Heart right ventricle (tissue), 16 donors: ENCODE measurements at places on chromosomes 16 and 17. TPM values are rescaled to one million over a fixed set of nuclear protein-coding genes. Genes with fewer than 3 reads are reported as not detected.

DNA sequence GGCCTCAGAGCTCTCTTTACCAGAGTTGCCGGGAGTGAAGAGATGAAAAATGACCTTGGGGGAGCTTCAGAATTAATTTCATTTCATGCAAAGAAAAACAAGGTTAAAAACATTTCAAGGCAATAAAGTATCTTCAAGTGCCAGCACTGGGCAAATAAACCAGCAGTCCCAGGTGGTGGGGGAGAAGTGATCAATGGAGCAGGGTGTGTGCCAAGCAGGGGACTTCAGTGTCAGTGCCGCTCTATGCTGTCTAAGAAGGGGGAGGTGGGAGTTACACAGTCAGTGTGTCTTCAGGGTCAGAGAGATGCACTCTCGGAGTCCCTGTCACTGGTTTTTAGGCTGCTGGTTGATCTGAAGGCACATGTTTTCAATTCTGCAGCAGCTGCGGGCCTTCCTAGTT is 57.2 kb upstream of the MGAT5B start:
- H3K4me3 ChIP-seq, result no peak overlapping the region
- no peaks in the 10 kb centered on the region for H3K4me1 ChIP-seq
- no peak for DNase-seq
- no peaks in the 10 kb centered on the region for H3K27me3 ChIP-seq
- H3K27ac ChIP-seq, result no peak overlapping the region
- H3K36me3 ChIP-seq, result no peaks in the 10 kb centered on the region

GRCh38 chr17:78322858-78323455 is 36.9 kb downstream of the SOCS3 start:
- peaks cover 23% of the 10 kb centered on the region for H3K4me1 ChIP-seq
- no peaks in the 10 kb centered on the region for H3K36me3 ChIP-seq
- H3K4me3 ChIP-seq, result no peak overlapping the region
- H3K27me3 ChIP-seq, result no peaks in the 10 kb centered on the region

GRCh38 chr16:2779978-2780898 is 3.2 kb upstream of the ELOB start:
- H3K36me3 ChIP-seq, result no peaks in the 10 kb centered on the region
- peaks cover 26% of the 10 kb centered on the region for H3K4me1 ChIP-seq
- H3K27me3 ChIP-seq, result peaks cover 23% of the 10 kb centered on the region
- H3K27ac ChIP-seq, result no peak overlapping the region
- DNase-seq, result no peak

- peaks cover 8% of the 10 kb centered on the region for H3K4me1 ChIP-seq
- no peak for DNase-seq
- H3K36me3 ChIP-seq, result no peaks in the 10 kb centered on the region
- H3K4me3 ChIP-seq, result no peak overlapping the region
Measured at GRCh38 chr17:74610108-74610507, 13.4 kb downstream of the CD300E start.

DNA sequence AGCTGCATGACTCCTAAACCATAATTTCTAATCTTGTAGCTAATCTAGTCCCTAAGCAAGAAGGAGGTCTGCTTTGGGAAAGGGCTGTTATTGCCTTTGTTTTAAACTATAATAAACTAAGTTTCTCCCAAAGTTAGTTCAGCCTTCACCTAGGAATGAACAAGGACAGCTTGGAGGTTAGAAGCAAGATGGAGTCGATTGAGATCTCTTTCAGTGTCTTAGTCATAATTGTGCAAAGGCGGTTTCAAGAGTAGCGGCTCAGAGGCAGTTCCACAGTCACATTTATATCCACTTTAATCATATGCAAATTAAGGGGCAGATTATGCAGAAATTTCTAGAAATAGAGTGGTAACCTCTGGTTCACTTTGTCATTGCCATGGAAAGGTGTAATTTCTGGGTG is 17.4 kb downstream of the DRC7 start:
- H3K4me3 ChIP-seq, result no peak overlapping the region
- no peaks in the 10 kb centered on the region for H3K36me3 ChIP-seq
- H3K27me3 ChIP-seq, result no peaks in the 10 kb centered on the region
- no peaks in the 10 kb centered on the region for H3K4me1 ChIP-seq
- H3K27ac ChIP-seq, result no peak overlapping the region

- H3K27ac ChIP-seq, result no peak overlapping the region
- no peaks in the 10 kb centered on the region for H3K27me3 ChIP-seq
- H3K36me3 ChIP-seq, result peaks cover 65% of the 10 kb centered on the region
- DNase-seq, result no peak
- no peak overlapping the region for H3K4me3 ChIP-seq
Measured at GRCh38 chr17:47704736-47705135, 10.8 kb downstream of the TBKBP1 start.

DNA sequence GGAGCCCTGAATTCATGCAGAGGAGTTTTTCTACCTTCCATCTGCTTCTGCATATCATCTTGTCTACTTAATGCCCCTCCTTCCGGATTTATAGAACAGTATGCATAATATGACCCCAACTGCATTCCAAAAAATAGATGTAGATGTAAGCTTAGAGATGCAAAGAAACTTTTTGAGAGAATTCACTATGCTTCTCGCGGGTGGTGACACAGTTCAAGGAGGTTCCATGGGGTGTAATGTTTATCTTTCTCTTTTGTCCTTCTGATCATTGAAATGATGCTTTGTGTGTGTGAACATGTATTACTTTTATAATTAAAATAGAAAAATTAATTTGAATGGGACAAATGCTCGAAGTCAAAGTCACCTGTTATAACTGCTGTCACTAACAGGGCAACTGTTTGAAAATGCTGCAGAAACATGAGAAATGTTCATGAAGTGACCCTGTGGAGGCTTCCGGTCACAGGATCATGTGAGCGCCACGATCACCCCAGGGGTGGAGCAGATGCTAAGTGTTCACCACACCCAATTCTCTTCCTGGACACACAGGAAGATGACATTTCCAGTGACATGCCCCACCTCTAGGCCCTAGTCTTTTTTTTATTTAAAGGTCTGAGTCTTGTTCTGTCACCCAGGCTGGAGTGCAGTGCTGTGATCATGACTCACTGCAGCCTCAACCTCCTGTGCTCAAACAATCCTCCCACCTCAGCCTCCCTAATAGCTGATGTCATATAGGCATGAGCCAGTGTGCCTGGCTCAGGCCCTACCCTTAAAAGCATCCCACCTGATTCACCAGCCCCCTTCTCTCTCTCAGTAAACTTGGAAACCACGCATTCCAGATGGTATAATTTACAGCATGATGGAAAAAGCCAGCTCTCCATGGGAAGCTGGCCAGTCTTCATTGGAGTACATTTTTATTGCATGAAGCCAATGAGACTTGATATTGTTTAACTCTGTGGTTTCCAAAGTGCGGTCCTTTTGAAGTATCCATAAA is 21.0 kb upstream of the AGRP start:
- DNase-seq, result peak; percentile 54
- no peak overlapping the region for H3K4me3 ChIP-seq
- peak overlapping the region; percentile 23 for H3K27ac ChIP-seq
- peaks cover 32% of the 10 kb centered on the region for H3K4me1 ChIP-seq
- no peaks in the 10 kb centered on the region for H3K36me3 ChIP-seq

- DNase-seq, result no peak
- peaks cover 34% of the 10 kb centered on the region for H3K4me1 ChIP-seq
- peaks cover 51% of the 10 kb centered on the region for H3K27me3 ChIP-seq
- H3K36me3 ChIP-seq, result no peaks in the 10 kb centered on the region
- no peak overlapping the region for H3K4me3 ChIP-seq
Measured at GRCh38 chr17:42424991-42425610, 2.0 kb upstream of the CAVIN1 start.

- H3K4me1 ChIP-seq, result peaks cover under 1% of the 10 kb centered on the region
- no peaks in the 10 kb centered on the region for H3K27me3 ChIP-seq
- no peak overlapping the region for H3K4me3 ChIP-seq
- H3K36me3 ChIP-seq, result no peaks in the 10 kb centered on the region
Measured at GRCh38 chr17:9451934-9452333, 123.7 kb downstream of the STX8 start.

GRCh38 chr17:17220529-17220928 is 14.4 kb upstream of the PLD6 start:
- peaks cover 22% of the 10 kb centered on the region for H3K36me3 ChIP-seq
- no peaks in the 10 kb centered on the region for H3K27me3 ChIP-seq
- H3K27ac ChIP-seq, result no peak overlapping the region
- H3K4me3 ChIP-seq, result no peak overlapping the region
- no peak for DNase-seq
- H3K4me1 ChIP-seq, result no peaks in the 10 kb centered on the region

DNA sequence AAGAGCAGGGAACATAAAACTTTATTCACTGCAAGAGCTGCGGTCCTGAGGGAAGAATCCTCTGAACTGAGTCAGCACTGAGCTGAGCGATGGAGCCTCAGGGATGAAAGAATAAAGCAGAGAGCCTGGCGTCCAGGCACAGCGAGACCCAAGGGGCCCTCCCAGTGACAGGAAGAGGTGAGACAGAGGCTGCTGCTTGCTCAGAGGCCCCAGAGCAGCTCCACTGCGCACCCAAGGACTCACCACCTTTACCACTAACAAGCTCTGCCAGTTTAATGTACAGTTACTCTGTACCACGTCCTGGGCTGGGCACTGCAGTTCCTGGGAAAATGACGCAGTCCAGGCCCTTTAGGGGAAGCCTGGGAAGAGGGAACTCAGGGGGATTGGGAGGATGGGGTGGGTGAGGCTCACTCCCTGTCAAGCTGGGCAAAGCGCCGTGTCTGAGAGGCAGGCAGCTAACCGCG is 5.6 kb downstream of the GFAP start:
- H3K36me3 ChIP-seq, result no peaks in the 10 kb centered on the region
- no peak overlapping the region for H3K27ac ChIP-seq
- H3K27me3 ChIP-seq, result no peaks in the 10 kb centered on the region
- H3K4me1 ChIP-seq, result peaks cover 9% of the 10 kb centered on the region
- H3K4me3 ChIP-seq, result no peak overlapping the region
- no peak for DNase-seq

DNA sequence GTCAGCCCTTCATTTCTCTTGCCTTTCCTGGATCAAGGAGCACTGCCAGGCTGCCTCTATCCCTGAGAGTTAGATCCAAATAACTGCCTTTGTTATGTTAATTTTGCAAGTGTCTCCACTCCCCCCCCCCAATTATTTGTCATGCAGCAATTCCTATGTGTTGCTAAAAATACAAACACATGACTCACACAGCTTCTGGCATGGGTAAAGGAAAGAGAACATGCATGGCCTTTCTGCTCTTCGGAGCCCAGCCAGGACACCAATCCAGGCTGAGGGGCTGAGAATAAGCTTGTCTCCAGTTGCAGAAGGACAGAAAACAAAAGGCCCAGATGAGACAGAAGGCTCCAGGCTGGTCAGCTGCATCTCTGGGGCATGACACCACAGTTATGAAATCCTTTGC is 148.0 kb upstream of the TNRC6C start:
- peak; percentile 53 for DNase-seq
- H3K27ac ChIP-seq, result no peak overlapping the region
- no peaks in the 10 kb centered on the region for H3K36me3 ChIP-seq
- no peak overlapping the region for H3K4me3 ChIP-seq
- no peaks in the 10 kb centered on the region for H3K27me3 ChIP-seq

DNA sequence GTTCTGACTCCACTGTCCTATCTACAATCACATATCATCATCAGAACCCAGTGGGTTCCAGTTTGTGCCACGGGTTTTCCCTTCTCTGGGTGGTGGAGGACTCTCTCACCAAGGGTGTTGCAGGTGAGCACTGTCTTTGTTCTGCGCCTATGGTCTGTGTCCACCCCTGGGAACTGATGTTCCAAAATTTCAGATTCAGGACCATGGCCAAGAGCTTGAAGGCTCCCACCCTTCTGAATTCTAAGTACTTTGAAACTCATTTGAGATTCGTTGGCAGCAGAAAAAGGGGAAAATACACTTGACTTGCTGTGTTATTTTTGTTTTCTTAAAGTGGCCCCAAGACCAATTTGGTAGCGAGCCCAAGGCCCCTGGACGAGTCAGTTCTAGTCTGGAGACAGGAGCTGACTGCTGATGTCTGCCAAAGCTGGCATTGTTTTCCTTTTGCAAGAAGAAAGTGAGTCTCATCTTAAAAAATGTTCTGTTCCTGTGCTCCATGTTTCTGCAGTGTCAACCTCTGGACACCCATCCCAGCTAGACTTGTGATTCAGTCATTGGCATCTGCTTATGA is 310.9 kb downstream of the HAPSTR1 start:
- no peak for DNase-seq
- no peak overlapping the region for H3K4me3 ChIP-seq
- no peaks in the 10 kb centered on the region for H3K36me3 ChIP-seq
- no peaks in the 10 kb centered on the region for H3K27me3 ChIP-seq
- H3K4me1 ChIP-seq, result no peaks in the 10 kb centered on the region

- H3K4me1 ChIP-seq, result peaks cover 15% of the 10 kb centered on the region
- H3K36me3 ChIP-seq, result no peaks in the 10 kb centered on the region
- no peaks in the 10 kb centered on the region for H3K27me3 ChIP-seq
- no peak within 1 kb of the TSS for H3K4me3 ChIP-seq
- peak; percentile 17 for DNase-seq
Measured at GRCh38 chr17:16491703-16492612, at the start of gene LRRC75A. Gene LRRC75A, minus strand, starts transcription at chr17:16492193. Its CDS starts 203 bp downstream, at chr17:16491990.

- H3K4me3 ChIP-seq, result no peak overlapping the region
- H3K27me3 ChIP-seq, result no peaks in the 10 kb centered on the region
- no peaks in the 10 kb centered on the region for H3K36me3 ChIP-seq
- no peak for DNase-seq
Measured at GRCh38 chr17:27882162-27882840, 10.9 kb downstream of the LYRM9 start.

- no peak for DNase-seq
- no peak overlapping the region for H3K4me3 ChIP-seq
- no peaks in the 10 kb centered on the region for H3K4me1 ChIP-seq
- no peaks in the 10 kb centered on the region for H3K36me3 ChIP-seq
- no peak overlapping the region for H3K27ac ChIP-seq
Measured at GRCh38 chr17:33686171-33686570, 393.1 kb upstream of the ASIC2 start.

- no peak for DNase-seq
- H3K4me3 ChIP-seq, result no peak overlapping the region
- no peaks in the 10 kb centered on the region for H3K4me1 ChIP-seq
- no peaks in the 10 kb centered on the region for H3K27me3 ChIP-seq
- no peak overlapping the region for H3K27ac ChIP-seq
Measured at GRCh38 chr17:71398800-71399219, 722.0 kb upstream of the SOX9 start.

UTS2R gene
- 1.0 TPM for total RNA-seq

ODAD4 gene
- 0.69 TPM for total RNA-seq

ENPP7 gene
- not detected for total RNA-seq

AMFR gene
- total RNA-seq, result 67.8 TPM

KRTAP2-2 gene
- not detected for total RNA-seq
